ENCODE measurements at places on chromosomes 11 and 22.

GRCh38 chr11:127074151-127074761, 73.7 kb upstream of the KIRREL3 start:
- DNase-seq = peak; percentile 33

GRCh38 chr22:23315341-23315917, 135.1 kb downstream of the BCR start:
- DNase-seq = peak; percentile 21

DNA sequence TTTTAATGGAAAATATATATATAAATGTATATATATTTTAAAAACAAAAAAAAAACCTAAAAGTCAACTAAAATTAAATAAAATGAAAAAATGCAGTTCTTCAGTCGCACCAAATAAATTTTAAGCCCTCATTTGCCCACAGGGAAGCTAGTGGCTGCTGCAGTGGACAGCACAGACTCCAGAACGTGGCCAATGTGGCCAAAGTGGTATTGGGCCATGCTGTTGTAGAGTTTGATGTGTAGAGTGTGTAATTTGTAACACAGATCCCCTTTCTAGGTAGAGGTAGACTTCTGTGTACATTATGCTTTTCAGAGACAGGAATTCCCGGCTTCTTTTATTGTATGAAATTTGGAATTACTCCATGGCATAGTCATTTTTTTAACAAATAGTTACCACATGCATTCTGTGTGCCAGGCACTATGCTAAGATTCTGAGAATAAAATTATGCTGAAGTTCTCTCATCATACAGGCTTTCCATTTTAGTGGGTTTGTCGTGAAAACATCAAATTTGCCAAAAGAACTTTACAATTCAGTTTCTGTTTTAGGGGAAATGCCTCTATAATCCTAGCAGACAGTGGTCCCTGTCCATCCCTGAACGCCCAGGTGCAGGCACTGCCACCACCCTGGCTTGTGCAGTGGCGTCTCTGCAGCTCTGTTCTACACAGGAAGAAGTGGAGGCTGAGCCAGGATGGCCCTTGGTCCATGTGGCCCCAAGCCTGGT, 68.5 kb downstream of the MED15 start:
- DNase-seq = no peak

DNA sequence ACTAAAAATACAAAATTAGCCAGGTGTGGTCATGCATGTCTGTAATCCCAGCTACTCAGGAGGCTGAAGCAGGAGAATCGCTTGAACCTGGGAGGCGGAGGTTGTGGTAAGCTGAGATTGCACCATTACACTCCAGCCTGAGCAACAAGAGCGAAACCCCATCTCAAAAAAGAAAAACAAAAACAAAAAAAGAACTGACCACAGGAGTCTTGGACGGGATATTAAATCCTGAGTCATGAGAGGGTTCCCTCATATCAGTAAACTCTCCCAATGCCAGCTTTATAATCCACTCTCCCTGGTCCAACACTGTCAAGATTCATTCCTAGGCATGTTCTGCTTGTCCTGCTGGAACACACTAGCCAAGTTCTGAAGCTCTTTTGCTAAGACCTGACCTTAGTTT, 61.5 kb upstream of the EP300 start:
- no peak for DNase-seq

DNA sequence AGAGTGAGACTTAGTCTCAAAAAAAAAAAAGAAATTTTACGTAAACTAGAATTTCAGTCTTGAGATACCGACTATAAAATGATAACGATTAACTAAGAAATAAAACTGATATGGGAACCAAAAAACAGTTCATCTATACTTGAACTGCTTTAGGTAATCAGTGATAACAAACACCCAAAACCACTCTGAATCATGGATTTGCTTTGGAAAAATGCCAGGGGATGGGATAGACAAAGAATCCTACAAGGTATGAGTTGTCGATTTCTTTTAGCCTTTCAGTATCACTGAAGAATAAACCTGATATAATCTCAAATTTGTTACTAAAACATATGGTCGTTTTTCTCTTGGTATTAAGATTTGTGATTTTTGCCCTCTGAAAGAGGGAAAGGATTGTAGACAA, 13.7 kb downstream of the CSTF3 start:
- DNase-seq = no peak

All from NCI-H2171 (cell line).